Stimulated activated CD4-positive, alpha-beta T cell treated with anti-CD3 and anti-CD28 coated beads, TNF-alpha, amount 100 ng/mL, for 24 hours (primary cell): ENCODE measurements at places on chromosomes 2 and 18.

GRCh38 chr2:69453475-69454129 lies 16.4 kb upstream of the NFU1 start:
- no peak for DNase-seq

GRCh38 chr2:143078104-143078503 lies 51.1 kb upstream of the ARHGAP15 start:
- no peak for DNase-seq

DNA sequence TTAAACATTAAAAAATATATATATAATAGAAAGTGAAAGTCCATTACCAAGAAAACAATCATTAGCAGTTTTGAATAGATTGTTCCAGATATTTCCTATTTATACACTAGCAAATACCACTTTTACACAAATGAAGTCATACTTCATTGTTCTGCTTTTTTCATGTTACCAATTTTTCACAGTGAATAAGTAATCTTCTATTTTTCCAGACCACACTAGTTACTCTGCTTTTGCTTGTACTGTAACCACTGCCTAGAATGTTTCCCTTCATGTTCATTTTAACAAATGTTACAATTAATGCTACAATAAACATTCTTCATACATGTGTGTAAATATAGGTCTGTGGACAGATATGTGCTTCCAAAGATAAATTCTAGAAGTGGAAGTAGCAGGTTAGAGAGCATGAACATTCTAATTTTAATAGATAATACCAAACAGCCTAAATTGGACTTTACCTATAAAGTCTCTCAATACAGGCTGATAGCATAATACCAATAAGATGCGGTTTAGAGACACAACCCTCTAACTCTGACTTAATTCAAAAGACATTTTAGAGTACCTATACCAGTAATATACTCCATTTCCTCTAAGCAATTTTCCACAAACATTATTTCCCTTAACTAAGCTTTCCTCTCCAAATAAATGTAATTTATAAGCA lies 17.0 kb downstream of the ITSN2 start:
- no peak for DNase-seq

DNA sequence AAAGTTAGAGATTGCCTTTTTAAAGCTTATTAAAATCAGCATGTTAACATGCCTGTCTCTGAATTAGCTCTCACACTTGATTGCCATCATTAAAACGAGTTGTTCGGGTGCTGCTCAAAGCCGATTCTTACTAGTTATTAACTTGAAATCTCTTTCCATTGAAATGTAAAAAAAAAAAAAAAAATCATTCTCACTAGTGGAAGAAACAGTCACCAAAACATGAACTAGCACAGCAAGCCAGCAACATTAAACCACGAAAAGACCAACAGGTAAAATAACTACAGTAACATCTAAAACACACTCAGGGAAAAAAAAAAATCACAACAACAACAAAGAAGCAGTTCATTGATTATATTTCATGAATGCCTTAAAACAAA lies 264.5 kb downstream of the MEIS1 start:
- DNase-seq, result no peak

DNA sequence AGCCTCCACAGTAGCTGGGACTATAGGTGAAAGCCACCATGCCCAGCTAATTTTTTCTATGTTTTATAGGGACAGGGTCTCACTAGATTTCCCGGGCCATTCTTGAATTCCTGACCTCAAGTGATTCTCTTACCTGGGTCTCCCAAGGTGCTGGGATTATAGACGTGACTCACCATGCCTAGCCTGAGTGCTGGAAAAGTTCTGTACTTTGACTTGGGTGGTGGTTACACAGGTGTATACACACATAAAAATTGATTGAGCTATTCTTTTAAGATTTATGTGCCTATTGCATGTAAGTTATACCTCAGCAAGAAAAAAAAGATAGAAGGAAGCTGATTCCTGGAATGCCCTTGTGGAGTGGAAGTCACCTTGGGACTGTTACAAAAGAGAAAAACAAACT lies 34.8 kb upstream of the KCNF1 start:
- no peak for DNase-seq

- DNase-seq, result no peak
Observed at GRCh38 chr2:181563101-181563692, 93.7 kb downstream of the CERKL start.

- DNase-seq, result no peak
Observed at GRCh38 chr2:199973703-199974102, 18.3 kb downstream of the MAIP1 start.

DNA sequence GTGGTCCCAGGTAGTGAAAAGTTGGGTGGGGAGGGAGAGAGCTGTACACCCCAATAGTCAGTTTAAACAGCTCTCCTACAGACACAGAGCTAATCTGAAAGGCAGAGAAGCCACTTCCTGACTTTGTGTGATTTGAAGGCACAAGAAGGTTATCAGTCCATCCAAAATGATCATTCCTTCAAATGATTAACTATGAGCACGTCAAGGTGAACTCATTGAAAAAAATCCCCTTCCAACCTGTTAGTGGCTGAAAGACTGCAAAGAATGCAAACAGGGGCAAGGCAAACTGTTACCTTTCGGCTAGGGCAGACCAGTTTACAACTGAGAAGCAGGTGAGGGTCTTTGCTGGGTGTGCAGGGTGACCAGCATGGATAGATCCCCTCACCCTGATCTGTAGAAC lies 22.8 kb upstream of the APCDD1 start:
- DNase-seq, result no peak

DNA sequence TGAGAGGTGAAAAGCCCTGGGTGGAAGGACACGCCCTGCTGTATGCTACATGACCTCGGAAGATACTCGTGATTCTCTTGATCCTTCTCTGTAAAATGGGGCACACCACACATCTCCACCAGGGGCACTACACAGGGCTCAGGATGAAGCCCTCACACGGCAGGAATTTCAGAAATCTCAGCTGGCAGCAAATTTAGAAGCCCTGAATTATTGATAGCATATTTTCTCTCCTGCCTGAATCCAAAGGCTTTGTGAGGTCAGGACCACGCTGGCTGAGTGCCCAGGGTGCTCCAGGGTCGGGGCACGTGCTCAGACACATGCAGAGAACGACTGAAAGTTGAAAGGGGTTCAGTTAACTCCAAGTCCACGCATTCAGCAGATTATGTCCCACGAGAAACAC lies 42.1 kb upstream of the GALR1 start:
- DNase-seq, result peak; percentile 36

- no peak for DNase-seq
Observed at GRCh38 chr2:40218679-40219078, 233.2 kb downstream of the SLC8A1 start.

GRCh38 chr18:8895987-8896619 lies 190.7 kb downstream of the MTCL1 start:
- DNase-seq, result no peak

DNA sequence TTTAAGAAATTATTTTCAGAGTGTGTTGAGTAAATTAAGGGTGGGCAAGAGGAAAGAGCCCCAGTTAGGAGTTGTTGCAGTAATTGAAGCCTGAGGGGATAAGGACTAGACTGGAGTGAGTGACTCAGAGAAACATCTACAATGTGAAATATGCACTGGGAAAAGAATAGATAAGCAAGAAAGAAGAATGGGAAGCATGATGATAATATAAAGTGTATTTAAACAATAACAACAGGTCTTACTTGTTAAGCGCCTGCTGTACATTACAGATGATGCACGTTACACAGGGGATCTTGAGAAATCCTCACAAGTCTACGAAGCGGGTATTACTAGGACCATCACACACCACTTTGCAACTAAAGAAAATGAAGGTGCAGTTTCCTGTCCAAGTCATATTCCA lies 73.6 kb upstream of the STK17B start:
- no peak for DNase-seq

DNA sequence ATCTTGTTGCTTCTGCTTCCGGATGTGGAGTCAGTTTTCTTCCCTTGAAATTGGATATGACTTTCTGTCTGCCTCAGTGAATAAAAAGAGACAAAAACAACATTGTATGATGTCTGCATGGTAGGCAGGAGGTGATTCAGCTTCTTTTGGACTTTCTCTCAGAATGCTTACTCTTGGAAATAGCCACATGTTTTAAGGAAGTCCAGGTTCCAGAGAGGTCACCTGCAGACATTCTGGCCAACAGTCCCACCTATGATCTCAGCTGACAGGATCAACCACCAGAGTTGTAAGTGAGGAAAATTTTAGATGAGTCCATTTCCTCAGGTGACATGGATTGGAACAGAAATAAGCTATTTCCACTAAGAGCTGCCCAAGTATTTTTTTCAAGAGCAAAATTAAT lies 508.7 kb upstream of the FAM98A start:
- DNase-seq, result no peak

DNA sequence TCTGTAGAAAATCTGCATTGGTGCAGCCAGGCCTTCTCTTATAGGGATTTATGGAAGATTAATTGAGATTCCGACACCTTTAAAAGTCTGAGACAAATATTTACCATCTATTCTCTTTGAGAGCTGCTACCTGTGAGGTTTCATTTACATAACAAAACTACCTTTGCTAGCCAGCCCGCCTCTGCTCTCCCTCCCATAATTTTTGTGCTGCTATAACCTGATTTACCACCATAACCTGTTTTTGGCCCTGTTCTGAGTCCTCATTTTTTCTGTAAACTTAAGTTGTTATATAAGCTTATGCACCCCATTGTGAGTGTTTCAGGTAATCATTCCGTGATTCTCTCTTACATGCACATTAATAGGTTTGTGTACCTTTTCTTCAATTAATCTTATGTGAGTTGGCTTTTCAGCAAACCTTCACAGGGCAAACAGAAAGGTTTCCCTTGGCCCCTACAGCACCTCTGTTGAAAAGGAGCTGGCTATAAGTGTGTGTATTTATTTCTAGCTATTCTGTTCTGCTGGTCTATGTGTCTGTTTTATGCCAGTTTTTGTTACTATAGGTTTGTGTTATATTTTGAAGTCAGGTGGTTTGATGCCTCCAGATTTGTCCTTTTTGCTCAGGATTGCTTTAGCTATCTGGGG lies 114.9 kb upstream of the XIRP2 start:
- DNase-seq, result no peak

- no peak for DNase-seq
Observed at GRCh38 chr2:149858901-149859634, 271.5 kb upstream of the MMADHC start.

DNA sequence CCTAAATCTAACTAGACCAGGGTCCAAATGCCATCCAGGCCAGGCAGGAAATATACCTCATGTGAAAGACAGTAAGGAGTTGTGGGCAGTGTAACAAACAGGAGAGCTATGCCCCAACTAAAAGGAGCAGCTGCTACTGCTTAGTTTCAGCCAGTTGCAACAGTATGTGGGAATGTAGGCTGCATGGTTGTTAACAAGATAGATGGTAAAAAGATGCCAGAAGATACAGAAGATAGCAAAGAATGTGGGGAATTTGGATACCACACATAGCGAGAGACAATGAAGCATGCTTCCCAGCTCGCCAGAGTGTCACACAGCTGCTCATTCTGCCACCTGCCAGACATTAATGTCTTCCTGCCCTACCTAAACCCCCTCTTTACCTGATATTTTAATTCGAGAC lies 39.4 kb upstream of the CYBRD1 start:
- no peak for DNase-seq

DNA sequence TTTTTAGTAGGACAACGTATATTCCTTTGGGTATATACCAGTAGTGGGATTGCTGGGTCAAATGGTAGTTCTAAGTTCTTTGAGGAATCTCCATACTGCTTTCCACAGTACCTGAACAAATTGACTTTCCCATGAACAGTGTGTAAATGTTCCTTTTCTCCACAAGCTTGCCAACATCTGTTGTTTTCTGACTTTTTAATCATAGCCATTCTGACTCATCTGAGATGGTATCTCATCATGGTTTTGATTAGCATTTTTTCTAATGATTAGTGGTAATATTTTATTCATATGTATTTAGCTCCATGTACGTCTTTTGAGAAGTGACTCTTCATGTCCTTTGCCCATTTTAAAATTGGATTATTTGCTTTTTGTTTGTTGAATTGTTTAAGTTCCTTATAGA lies 58.4 kb upstream of the CERS6 start:
- DNase-seq, result no peak

GRCh38 chr18:11850821-11851145 lies 430 bp upstream of the CHMP1B start:
- DNase-seq, result no peak

- no peak for DNase-seq
Observed at GRCh38 chr2:241010531-241011295, 12.3 kb downstream of the SNED1 start.

GRCh38 chr2:68716604-68717304 lies 17.9 kb upstream of the ARHGAP25 start:
- no peak for DNase-seq

- DNase-seq, result no peak
Observed at GRCh38 chr2:119019521-119019920, 77.5 kb downstream of the MARCO start.

GRCh38 chr18:8972116-8972515 lies 130.4 kb upstream of the NDUFV2 start:
- no peak for DNase-seq

DNA sequence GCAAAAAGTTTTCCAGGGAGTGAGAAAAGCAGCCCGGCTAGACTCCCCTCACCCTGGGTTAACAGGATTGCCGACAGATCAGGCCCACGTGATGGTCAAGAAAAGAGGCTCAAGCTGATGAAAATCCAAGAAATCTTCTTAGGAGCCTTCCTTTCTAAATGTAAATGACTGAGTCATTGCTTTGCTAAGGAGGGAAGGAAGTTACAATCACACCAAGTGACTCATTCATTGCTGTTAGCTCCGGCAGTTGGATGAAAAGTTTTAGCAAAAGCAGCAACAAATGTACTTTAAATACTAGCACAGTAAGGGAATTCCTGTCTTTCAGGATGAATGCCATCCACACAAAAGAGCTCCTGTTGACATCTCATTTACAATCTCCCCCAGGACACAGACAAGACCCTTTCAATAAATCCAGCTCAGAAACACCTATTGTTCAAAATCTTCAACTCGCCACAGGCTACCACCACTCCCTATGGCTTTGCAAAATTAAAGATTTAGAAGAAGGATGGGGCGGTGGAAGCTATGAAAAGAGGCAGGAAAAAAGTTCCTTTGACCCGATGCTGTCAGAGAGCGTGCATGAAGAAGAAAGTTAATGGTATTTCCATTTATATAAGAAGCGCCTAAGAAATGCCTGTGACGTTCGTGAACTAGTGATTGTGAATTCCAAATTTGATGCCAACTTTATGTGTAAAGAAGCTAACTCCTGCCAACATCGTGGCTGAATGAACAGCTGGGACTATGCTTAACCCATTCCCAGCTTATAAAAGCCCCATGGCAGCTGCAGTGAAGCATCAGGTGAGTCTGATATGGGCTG lies 153.7 kb downstream of the TGIF1 start:
- no peak for DNase-seq

DNA sequence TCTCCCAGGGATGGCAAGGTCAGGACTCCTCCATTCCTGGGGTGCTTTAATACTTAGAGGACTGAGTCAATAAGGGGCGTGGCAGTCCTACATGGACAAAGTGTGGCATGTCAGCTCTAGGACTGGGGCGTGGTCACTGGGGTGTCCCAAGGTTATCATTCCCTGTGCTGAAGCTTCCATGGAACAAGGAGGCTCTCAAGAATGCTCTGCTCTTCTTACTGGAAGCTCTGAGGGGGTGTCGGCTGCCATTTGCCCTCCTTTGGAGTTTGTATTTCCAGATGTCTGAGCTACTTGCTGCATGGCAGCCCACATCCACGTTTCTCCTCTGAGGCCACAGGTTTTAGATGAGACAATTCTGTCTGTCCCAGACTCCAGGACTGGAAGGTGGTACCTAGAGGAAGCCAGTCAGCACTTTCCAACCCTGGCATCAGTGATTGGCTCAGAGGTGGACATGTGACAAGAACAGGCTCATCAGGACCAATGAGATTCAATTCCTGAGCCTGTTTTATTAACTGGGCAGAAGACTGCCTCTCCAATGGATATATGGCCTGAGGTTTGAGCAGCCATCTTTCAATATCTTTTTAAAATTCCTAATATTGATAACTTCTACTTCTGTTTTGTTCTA lies 128.9 kb upstream of the ARL4C start:
- no peak for DNase-seq
